ENCODE measurements at places on chromosomes 3 and 15.

DNA sequence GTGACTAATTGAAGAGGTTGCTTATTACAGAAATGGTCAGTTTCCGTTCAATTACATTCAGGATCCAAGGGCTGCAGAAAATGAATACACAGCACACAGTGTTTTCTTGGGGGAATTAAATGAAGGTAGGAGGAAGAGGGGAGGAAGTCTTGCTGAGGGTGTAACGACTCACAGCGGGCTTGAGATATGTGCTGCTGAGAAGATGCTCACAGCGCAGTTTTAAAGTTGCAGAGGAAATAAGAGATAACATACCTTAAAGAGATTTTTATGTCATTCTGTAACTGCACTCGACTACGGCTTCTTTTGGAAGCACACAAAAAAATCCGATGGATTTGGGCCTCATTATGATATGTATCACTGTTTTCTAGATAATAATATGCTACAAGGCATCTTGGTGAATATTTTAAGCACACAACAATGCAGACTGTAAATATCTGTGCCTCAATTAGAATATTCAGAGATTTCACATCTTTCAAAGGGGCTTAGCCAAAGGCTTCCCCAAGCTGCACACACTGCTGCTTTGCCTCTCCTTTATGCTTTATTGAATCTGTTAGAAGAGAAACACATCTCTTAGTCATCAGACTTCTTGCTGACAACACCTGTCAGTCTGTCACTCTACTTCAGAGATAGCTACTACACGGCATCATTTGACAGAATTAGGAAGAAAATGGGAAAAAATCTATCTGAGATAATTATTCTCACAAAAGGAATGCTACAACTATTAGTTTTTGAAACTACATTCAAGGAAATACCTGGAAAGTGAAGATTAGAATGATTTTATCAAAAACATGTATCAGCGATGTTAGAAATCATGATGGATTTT, 773.2 kb downstream of the OTOL1 start:
- DNase-seq = no peak

- no peak for DNase-seq
These were observed 42.5 kb downstream of the SETD2 start for GRCh38 chr3:47121409-47121808.

DNA sequence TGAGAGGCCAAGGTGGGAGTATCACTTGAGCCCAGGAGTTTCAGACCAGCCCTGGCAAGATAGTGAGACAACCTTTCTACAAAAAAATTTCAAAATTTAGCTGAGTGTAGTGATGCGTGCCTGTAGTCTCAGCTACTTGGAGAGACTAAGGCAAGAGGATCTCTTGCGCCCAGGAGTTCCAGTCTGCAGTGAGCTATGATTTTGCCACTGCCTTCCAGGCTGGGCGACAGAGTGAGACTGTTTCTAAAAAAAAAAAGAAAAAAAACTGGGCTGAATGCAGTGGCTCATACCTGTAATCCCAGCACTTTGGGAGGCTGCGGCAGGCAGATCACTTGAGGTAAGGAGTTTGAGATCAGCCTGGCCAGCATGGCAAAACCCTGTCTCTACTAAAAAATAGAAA, 14.0 kb upstream of the PIK3CB start:
- no peak for DNase-seq

DNA sequence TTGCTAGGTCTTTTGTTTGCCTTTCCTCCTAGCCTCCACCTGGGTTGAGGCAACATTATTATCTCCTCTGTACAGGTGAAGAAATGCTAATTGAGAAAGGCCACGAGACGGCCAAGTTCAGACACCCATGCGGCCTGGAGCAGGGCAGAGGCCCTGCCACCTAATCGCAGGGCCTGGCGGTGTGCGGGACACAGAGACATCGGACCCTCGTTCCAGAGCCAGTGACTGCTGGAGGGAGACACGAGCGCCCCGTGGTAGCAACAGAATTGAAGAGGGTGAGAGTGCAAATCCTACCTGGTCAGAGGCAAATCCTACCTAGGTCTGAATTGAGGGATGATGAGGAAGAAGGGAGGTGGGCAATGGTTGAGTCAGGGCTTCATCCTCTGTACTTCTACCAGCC, 113.8 kb upstream of the MEF2A start:
- DNase-seq = no peak

DNA sequence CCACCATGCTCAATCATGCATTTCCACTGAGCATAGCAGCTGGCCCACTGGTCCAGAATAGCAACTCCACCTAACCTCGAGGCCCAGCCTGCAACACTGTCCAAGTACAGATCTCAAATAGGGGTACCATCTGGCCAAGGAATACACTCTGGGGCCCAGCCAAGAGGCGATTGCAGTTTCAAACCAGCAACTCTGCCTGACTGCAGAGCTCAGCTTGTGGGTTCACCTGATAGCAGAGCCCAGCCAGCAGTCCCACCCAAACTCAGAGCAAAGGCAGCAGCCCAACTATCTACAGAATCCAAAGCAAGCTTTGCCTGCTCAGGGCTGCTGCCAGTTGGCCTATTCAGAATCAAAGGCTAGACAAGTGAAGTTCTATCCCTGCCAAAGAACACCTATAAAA, 30.5 kb downstream of the POLQ start:
- no peak for DNase-seq

GRCh38 chr3:118968111-118968510, 66.5 kb downstream of the IGSF11 start:
- no peak for DNase-seq

DNA sequence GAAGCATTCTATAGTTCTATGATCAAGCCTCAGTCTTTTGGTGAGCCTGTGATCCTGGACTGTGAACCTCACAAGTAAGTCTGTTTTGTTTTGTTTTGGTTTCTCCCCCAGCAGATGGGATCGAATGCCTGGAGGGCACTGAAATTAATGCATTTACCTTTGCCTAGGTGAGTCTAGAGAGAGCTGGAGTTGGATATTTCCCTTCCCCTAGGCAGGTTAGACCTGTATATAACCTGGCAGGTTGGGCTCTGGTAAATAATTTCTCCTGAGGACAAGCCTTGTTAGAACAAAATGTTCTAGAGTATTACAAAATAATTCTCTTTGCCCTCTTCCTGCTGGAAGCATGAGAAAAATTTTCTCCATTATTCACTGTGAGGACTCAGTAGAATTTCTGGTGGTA, 211.9 kb downstream of the TPRG1 start:
- DNase-seq = no peak
